Endothelial cell of umbilical vein (primary cell): ENCODE measurements at places on chromosomes 4 and X. TPM values are rescaled to one million over a fixed set of nuclear protein-coding genes. Genes with fewer than 3 reads are reported as not detected.
A peak's percentile ranks its signal among the peaks of the same experiment; 100 is the strongest.

DNA sequence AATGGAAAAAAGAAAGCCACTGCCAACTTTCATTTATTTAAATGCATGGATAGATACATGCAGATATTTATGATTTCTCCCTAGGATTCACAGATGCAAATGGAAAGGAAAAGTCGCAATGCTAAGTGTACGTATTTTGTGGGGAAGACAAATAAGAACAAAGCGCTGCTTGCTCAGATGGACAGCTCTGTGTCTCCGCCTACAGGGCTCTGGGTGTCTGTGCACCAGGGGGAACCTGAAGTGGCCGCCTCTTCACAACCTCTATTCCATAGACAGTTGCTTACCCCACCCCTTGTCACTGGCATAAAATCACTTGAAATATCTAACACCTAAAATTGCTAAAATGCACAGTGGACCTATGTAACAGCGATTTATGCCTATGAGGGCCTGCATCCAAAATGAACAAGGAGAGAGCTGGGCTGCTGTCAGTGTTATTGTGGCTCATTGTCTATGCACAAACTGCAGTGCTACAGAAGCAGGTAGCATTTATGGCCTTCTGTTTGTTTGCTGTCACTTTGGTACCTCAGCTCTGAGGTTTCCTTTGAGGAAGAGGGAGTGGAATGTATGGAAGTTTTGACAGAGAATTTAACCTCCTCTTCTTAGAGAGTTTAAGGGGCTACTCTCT lies 58.6 kb upstream of the PAGE1 start:
- peak; percentile 32 for DNase-seq

DNA sequence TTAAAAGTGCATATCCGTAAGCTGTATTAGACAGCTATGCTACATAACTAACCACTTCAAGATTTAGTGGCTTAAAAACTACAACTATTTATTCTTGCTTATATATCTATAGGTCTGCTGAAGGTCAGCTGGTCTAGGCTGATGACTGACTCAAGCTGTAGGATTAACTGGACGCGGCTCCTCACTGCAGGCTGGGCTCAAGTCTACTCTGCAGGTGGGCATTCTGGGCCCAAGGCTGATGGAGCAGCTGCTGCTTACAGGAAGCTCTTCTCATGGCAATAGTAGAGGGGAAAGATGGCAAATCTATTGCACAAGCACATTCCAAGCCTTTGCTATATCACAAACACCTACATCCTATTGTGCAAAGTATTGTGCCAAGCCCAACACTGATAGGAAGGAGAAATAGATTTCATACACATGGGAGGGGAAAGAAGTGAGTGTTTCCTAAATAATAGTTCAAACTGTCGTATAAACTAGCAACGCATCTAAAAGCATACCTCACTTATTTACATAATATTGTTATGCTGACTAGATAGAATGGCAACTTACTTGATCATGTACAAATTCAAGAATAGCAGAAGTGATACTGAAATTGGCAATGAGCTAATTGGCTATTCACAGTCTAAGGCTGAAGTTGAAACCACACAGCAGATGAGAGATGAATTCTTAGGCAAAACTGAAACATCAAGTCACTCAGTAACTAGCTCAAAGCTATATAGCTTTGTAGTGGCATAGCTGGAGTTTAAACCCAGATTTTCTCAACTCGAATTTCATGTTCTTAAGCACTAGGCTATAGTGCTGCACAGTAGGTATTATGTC lies 263.8 kb downstream of the NKX6-1 start:
- no peak for DNase-seq

- DNase-seq = no peak
These were observed 223.8 kb upstream of the ZCCHC13 start for GRCh38 chrX:74080165-74080564.

- DNase-seq = no peak
These were observed 51.9 kb upstream of the DCTD start for GRCh38 chr4:182968917-182969650.

- peak; percentile 80 for DNase-seq
These were observed 10.4 kb downstream of the OGT start for GRCh38 chrX:71543316-71543715.

The MAGEB17 gene
- total RNA-seq = not detected in 2 replicates

The SATL1 gene
- total RNA-seq = not detected in 2 replicates
